ENCODE measurements at places on chromosomes 4 and X. TPM values are rescaled to one million over a fixed set of nuclear protein-coding genes. Genes with fewer than 3 reads are reported as not detected.

GRCh38 chr4:185167234-185167633 is 24.2 kb downstream of the SLC25A4 start:
- DNase-seq: no peak

GRCh38 chrX:1749499-1749898 is 134.6 kb downstream of the ASMT start:
- DNase-seq: no peak

GRCh38 chrX:20414762-20415445 is 148.2 kb upstream of the RPS6KA3 start:
- DNase-seq: no peak

GRCh38 chrX:7131621-7132020 is 15.9 kb upstream of the STS start:
- DNase-seq: no peak

The GPRASP2 gene
- total RNA-seq: 5.9 TPM

All from mammary epithelial cell (primary cell).